MM.1S (cell line): ENCODE measurements at places on chromosomes 1 and 21.
A peak's percentile ranks its signal among the peaks of the same experiment; 100 is the strongest.

GRCh38 chr21:40051801-40052200 lies 184.6 kb downstream of the PCP4 start:
- DNase-seq = no peak

DNA sequence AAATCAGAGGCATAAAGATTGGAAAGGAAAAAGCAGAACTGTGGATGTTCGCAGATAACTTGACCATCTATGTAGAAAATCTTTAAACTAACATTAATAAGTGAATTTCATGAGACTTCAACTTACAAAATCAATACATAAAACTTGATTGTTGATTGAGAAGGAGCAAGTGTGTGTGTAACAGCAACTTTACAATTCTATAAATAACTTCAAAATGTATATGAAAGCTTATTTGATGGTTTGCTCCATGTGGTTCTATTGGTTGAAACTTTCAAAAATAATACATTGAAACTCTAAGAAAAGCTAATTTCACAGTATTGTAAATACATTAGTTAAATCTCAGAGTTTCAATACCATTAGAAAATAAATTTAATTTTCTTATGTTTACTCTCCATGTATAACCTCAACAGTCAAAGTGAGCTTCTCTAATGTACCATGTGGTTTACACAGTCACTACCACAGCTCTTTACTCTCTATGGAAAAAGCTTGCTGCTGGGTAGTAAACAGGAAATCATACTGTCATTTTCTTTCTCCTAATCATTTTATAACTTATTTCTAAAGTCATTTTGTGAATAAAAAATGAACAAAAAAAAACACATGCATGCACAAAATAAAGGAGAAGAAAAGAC lies 12.0 kb downstream of the AKT3 start:
- peak; percentile 17 for DNase-seq

- no peak for DNase-seq
Observed at GRCh38 chr21:42732033-42732410, 78.6 kb downstream of the PDE9A start.

DNA sequence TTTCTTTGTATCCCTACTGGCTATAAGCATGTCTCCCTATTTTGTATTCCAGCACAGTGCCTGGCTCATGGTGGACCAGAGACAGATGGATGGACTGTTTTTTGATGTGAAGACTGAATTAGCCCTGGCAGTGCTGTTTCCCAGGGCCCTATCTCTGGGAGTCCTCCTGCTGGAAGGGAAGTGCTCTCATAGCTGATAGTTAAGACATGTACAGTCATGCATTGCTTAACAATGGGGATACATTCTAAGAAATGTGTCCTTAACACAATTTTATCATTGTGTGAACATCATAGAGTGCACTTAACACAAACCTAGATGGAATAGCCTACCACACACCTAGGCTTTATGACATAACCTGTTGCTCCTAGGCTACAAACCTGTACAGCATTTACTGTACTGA lies 21.1 kb downstream of the TLCD4 start:
- DNase-seq = no peak

DNA sequence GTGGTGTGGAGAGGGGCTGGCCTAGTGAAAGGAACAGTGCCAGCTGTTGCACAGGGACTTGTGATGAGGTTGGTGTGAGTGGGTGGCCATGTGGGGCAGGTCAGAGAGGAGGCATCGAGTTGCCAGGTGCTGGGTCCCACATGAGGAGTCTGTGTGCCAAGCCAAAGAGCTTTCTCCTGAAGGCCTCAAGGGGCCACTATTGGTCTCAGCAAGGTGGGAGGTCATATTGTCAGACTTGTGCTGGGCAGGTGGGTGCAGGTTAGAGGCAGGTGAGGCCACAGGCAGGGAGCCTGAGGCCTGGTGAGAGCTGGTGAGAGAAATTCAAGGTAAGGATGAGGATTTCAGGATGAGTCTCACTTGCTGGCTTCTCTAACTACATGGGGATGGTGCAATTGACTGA lies 256.8 kb downstream of the DISC1 start:
- no peak for DNase-seq

DNA sequence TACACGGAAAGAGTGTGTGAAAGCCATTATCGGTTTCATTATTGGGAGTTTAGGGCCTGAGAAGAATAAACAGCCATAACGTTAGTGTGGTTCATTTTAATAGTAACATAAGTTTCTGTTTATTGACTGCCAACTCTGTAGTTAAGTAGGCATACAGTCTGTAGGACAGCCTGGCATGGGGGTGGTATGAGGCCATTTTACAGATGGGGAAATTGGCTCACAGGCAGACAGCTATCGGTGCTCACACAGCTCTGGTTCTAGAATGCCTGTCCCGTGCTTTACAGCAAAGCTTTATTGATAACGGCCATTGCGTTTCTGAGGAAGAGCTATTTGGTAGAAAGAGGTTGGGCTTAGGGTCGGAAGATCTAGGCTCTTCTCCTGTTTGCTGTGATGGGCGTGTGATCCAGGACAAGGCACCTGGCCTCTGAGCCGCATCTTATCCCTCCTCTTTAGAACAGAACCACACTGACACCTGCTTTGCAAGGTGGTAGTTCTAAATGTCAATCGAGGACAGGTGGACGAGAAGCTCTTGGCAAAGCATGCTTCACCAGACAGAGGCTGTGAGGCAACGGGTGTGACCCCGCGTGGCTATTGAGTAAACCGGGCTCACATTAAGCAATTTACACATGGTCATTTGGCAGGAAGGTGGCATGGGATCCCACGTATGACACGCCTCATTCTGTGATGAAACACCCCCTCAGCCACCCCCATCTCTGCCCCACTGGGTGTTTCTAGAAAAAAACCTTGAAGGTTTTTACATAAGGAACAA lies 14.9 kb downstream of the ETS2 start:
- DNase-seq = no peak

DNA sequence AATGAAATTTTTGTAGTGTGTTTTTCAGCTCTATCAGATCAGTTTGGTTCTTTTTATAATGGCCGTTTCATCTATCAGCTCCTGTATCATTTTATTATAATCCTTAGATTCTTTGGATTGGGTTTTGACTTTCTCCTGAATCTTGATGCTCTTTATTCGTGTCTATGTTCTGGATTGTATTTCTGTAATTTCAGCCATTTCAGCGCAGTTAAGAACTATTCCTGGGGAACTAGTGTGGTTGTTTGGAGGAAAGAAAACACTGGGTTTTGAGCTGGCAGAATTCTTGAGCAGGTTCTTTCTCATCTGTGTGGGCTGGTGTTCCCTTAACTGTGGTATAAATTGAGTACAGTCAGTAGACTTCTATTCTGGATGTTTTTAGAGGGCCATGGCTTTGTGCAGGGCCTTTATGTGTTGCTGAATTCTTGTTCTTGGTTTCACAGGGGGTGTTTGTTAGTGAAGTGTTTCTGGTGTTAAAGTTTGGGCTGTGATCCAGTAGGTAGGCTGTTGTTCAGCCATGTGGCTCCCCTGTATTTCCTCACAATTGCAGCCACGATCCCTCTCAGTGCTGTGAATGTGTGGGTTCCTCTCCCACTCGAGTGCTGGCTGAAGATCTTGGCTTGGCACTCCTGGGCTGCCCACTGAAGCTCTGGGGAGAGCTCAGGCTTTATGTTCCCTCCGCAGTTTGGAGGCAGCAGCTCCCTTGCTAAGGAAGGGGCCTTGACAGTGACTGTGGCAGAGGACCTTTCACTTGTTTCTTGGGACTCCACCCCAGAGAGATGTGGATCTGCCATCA lies 56.0 kb upstream of the CCDC190 start:
- DNase-seq = no peak

DNA sequence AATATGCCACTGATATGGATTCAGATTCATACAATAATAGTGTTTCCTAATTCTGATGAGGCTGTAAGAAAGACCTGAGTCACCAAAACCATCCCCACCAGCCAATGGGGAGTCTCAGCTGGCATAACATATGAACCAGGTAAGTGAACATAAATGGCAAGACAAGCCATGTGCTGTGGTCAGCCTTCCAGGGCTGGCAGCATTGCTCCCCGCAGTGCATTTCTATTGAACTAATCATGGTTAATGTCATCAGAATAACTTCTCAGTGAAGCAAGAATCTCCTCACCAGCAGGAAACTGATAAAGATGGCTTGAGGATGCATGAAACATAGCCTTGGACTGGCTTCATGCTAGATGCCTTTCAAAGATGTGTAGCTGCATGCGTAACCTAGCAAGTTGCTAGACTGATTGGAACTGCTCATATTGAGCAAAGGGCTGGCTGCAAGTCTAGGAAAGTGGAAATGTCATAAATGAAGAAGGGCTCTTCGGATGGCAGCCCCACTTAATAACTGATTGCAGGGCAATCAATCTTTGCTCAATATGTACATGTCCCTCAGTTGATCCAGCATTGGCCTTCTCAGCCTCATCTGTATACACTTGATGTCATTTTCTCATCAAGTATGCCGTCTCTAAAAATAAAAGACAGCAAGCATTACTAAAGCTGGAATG lies 88.0 kb downstream of the NTNG1 start:
- no peak for DNase-seq
